ENCODE measurements at places on chromosomes 1 and 21. TPM values are rescaled to one million over a fixed set of nuclear protein-coding genes. Genes with fewer than 3 reads are reported as not detected.

- no peak for DNase-seq
These were observed 675.0 kb downstream of the KIF26B start for GRCh38 chr1:245829826-245830225.

The NBPF19 gene
- total RNA-seq = 8.3 TPM

DNA sequence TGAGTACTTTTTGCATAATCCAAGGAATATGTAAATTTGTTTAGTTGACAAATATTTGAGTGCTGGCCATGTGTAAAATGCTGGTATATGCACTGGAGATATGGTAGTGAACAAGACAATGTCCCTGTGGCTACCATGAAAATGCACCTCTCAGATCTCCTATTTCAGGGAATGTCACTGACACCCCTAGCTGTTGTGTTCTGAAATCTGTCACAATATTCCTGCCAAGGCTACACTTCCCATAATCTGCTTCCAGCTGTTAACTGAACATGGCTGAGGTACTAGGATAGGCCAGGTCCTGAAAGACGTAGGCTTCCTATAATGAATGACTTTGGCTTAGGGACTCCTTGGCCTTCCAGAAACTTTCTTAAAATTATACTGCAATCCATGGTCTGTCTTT, 197.8 kb downstream of the ZNF648 start:
- DNase-seq = no peak

GRCh38 chr1:2541619-2542245, 11.7 kb upstream of the HES5 start:
- DNase-seq = no peak

The S100B gene
- 0.53 TPM for total RNA-seq

The DCST1 gene
- total RNA-seq = not detected

DNA sequence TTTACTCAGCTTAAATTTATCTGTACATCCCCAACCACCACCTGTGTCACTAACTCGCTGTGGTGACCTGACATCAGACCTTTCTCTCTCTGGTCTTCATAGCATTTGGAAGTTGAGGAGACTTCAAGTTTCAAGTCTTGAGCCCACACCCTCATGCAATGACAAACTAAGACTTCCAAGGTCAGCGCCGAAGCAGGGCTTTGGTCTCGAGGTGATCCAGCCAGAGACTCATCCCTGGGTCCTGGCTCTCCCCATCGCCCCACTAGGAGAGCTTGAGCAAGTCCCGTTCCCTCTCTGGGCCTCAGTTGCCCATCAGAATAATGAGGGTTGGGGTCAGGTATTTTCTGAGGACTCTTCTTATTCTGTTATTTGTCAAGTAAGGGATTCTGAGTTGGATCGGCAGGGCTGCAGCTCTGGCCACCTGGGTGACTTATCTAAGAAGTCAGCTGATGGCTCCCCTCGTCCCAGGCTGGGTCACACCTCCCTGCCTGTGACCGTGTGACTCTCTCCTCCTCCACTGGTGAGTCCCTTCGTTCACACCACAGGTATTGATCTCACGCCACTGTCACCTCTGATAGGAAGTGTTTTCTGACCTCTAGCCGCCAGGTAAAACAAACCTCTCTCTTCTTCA, 143.7 kb upstream of the RUNX3 start:
- no peak for DNase-seq
